ENCODE measurements at places on chromosomes 11 and 22.

GRCh38 chr22:28480000-28480715, 199.5 kb downstream of the TTC28 start:
- DNase-seq: no peak

GRCh38 chr11:67776852-67777520, 102.6 kb upstream of the ALDH3B2 start:
- no peak for DNase-seq

- DNase-seq: no peak
These were observed 1.6 kb upstream of the SGSM3 start for GRCh38 chr22:40368836-40369235.

DNA sequence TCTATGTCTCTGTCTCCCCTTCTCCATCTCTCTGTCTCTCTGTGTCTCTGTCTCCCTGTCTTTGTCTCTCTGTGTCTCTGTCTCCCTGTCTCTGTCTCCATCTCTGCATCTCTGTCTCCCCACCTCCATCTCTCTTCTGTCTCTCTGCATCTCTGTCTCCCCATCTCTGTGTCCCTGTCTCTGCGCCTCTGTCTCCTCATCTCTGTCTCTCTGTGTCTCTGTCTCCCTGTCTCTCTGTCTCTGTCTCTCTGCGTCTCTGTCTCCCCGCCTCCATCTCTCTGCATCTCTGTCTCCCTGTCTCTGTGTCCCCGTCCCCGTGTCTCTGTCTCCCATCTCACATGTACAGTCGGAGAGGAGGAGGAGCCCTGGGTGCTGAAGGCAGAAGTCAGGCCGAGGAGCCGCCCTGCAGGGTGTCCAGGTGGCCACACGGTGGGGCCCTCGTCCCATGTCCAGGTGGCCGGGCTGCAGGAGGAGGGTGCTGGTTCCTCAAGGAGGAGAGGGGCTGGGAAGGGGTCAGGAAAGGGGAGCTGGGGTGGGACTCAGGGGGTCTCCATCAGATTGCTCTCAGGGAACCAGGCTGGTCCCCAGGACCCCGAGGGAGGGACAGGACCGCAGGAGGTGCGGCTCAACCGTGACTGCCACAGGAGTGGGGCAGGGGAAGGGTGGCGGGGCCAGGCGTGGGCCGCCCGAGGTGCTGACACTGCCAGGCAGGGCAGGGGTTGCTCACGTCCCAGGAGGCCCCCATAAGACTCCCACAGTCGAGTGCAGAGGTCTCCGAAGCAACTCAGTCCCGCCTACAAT, 25.6 kb upstream of the TH start:
- peak; percentile 46 for DNase-seq

GRCh38 chr22:40553014-40553554, 83.4 kb downstream of the MRTFA start:
- no peak for DNase-seq
